ENCODE measurements at places on chromosomes 6 and 20.

DNA sequence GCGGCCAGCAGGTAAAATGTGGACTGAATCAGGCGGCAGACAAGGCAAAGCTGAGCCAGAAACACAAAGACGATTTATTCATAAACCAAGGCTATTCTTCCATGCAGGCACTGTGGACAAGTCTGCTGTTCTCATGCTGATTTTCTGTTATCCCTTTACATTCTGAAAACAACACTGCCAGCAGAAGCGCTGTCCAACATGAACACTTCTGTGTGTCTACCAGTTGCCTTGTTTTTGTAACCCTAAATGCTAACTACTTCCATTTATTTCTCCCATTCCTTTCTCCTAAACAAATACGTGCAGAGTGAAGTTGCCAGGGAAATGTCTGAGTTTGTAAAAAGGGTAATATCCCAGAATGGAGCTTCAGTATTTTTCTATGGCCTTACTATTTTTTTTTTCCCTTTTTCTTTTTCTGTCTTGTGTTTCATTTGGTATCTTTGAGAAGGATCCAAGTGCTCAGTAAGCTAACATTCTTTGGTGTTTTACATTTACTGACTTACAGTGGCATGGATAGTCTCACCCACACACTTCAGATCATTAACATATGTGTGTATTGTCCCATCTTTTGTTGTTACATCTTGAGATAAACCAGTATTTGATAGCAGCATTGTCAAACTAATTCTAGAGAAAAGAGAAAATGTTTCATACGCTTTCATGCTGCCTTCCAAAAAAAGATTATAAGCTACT is 1308.9 kb upstream of the MAP3K7 start:
- no peak for DNase-seq

- no peak for DNase-seq
These were observed 201.7 kb upstream of the RREB1 start for GRCh38 chr6:6905961-6906518.

DNA sequence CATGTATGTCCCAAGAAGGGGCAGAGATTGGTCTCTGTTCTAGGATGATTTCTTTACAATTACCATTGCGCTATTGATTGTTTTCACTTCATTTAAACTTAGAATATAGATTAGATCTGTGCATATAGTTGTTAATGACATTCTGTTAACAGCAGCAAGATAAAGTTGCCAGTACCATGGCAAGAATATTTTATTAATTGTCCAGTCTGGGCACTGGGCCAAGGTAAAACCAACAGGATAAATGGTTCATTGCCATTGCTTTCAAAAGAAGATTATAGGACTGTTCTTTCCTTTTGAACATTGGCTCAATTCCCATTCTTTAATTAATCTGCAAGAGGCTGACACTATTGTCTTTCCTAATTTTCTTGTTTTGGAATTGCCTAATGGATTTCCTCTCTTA is 592.4 kb downstream of the RFPL4B start:
- no peak for DNase-seq

GRCh38 chr6:24933868-24934401 is 1.8 kb downstream of the RIPOR2 start:
- DNase-seq = no peak

- DNase-seq = no peak
These were observed 57.7 kb downstream of the RBM38 start for GRCh38 chr20:57448764-57449354.

GRCh38 chr20:4905613-4906012 is 95.7 kb downstream of the SLC23A2 start:
- DNase-seq = no peak

- DNase-seq = no peak
These were observed 65.2 kb downstream of the CDKAL1 start for GRCh38 chr6:20599302-20600051.

DNA sequence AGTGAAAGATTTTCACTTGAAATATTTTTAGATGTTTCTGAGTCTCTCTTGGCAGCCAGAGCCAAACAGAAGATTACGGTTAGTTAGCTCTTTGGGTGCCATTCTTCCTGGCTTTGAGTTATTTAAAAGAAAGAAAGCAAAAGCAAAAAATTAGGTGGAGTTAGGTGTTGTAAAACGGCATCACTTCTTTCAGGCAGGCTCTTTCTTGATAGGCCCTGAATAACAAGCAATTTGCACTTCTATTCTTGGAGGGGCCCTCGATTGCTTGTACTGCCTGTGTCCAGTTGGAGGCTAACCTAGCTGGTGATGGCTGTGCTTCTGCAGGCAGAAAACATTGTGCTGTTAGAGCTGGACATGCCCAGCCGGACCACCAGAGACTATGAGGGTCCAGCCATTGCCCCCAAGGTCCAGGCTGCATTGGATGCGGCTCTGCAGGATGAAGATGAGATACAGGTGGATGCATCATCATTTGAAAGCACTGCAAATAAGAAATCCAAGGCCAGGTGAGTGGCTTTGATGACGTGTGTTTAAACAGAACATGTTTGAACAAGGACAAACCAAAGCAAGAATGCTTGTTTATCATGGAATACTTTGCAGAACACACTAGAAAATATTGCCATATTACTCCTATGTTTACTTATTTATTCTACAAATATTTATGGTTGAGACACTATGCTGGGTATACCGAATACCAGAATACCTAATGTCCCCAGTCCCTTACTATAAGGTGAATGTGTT is 28.1 kb upstream of the ASXL1 start:
- DNase-seq = no peak

DNA sequence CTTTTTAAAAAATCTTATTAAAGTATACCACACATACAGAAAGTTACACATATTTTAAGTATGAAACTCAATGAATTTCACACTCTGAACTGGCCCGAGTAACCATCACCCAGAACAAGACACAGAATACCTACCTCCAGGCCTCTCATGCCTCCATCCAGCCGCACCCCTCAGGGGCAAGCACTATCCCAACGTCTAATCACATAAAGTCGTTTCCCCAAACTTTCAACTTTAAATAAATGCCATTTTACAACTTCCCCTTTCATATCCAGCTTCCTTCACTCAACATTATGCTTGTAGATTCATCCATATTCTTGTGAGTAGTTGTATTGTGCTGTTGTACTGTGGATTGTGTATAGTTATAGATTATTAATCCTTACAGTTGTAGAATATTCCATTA is 539.1 kb downstream of the CD83 start:
- no peak for DNase-seq

- DNase-seq = no peak
These were observed 26.8 kb downstream of the MANBAL start for GRCh38 chr20:37316116-37316774.

DNA sequence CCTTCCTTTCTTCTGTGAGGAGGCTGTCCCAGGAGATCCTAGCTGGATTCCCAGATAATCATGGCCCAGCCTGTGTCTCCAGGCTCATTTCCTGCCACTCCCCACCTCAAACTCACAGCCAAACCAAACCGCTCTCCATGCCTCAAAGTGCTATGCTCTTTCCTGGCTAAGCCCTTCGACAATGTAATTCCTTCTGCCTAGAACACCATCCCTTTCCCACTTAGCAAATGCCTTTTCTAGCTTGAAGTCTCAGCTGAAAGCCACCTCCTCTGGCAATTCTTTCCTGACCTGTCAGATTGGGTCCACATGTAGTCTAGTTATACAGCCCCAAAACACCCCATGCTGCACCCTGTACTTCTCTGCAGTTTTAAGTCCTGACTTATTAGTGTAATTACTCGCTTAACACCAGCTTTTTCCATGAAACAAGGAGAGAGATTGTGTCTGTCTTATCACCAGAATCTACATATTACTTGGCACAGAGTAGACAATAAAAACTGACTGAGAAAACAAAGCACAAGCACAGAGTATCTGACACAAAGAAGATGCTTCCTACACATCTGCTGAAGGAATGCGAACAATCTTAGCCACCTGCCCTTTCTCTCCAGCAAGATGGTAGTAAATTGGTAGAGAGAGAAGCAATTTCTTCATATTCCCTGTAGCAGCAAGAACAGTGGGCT is 5.4 kb downstream of the TRIM26 start:
- no peak for DNase-seq

DNA sequence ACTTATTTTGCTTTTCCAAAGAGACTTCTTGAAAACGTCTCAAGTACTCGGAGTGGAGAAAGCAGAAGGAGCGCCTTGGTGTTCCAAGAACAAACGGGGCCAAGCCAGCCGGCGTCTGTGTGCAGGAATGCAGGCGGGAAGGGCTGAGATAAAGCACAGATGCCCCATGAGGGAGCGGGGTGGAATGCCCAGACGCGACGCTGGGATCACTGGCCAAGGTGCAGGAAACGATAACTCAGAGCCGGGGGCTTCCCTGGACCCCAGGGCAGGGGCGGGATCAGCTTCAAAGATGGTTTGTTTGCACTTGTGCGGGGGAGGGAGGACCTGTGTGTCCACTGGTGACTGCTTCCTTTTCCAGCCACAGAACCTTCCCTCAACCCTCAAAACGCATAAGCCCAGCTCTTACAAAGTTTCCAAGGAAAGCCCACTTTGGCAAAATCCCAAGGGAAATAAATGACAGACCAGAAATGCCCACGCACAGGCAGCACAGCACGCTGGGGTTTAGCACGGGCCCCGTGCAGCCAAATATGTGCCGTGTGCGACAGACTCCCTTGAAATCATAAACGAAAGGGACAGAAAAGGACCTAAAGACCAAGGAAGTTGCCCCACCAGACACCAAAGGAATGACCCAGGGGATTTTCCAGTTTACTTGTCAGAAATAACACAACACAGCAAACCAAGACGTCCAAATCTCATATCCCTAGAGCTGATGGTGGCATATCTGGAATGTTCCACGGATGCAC is 113.9 kb downstream of the NFATC2 start:
- DNase-seq = peak; percentile 32

- no peak for DNase-seq
These were observed 24.4 kb upstream of the PRND start for GRCh38 chr20:4697189-4697830.

- peak; percentile 82 for DNase-seq
These were observed 2.1 kb downstream of the GABRR2 start for GRCh38 chr6:89313006-89313405.

- no peak for DNase-seq
These were observed 162.1 kb upstream of the TBX18 start for GRCh38 chr6:84926189-84927155.

GRCh38 chr6:125804264-125804663 is 13.5 kb downstream of the NCOA7 start:
- DNase-seq = no peak

GRCh38 chr20:48709744-48710143 is 118.1 kb downstream of the PREX1 start:
- no peak for DNase-seq

DNA sequence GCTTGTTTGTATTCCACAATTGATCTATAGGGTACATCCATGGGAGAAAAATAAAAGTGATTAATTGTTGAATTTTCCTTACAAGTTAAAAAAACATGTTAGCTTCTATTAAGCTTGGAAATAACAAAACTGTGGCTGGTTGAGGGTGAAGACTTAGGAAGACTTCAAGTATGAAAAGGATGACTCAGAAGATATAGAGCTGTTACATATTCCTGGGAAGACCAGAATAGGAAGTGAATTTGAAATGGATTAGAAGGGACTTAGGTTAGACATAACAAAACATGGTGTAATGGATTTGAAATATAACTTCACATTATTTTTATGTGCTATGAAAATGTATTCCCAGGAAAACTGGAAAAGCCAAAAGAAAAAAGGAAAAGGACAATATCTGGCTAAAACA is 732.2 kb downstream of the HDGFL1 start:
- no peak for DNase-seq

DNA sequence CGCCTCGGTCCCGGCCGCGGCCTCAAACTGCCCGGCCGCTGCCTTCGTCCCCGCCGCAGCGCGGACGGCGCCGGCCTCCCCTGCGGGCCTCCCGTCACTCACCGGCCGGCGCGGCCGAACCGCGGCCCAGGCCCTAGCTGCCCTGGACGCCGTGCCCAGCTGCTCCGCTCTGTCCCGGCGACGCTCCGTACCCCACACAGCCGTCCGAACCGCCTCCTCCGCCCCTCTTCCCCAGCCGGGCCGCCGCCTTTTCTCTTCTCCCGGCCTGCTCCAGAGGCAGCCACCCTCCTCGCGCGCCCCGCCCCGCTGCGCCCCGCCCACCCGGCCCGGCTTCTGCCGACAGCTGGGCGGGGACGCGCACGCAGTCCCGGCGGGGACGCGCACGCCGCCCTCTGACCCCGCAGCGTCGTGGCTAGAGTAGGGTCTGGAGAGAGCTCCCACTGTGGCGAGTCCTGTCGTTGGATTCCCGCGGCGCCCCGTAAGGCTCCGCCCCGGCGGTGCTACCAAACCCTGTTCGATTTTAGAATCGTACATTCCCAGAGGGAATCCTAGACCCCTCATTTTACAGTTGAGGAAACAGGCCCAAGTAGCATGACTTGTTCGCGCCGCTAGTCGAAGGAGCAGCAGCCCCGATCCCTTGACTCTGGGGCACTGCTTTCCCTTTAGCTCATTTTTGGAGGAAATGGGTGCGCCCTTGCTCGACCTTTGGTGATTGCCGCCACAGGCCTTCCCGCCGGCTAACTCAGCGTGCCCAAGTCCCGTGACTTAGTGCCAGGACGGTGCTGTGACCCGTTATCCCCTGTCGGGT is at the start of gene FBXO30:
Gene FBXO30, minus strand, starts transcription at position 295 of the 808 bp plus-strand sequence. CDS start 8,390 bp downstream, outside the sequence.
- peak; percentile 56 for DNase-seq

DNA sequence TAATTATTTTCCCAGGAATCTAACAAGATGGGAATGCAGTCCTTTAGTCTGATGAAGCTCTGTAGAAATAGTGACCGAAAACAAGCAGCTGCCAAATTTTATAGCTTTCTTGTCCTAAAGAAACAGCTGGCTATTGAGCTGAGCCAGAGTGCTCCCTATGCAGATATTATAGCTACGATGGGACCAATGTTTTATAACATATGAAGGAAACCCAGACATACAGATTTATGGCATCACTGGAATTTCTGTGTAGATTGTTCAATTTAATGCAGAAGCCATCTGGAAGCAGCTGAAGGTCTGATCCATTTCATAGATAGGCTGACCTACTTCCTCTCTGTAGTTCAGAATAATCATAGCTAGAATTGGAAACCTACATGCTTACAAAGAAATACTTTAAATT is 11.8 kb upstream of the SNPH start:
- DNase-seq = no peak

DNA sequence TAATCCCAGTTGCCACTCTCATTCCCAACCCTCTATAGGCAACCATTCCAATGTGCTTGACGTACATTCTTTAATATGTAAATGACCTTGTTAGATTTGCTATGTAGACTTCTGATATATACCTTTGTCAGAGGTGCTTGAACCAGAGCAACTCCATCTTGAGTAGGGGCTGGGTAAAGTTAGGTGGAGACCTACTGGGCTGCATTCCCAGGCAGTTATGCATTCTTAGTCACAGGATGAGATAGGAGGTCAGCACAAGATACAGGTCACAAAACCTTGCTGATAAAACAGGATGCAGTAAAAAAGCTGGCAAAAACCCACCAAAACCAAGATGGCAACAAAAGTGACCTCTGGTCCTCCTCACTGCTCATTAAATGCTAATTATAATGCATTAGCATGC is 8.3 kb upstream of the HM13 start:
- DNase-seq = no peak

- DNase-seq = no peak
These were observed 460.5 kb upstream of the ARID1B start for GRCh38 chr6:156316583-156317125.
